ENCODE measurements at places on chromosomes 1 and 21.
A peak's percentile ranks its signal among the peaks of the same experiment; 100 is the strongest.

GRCh38 chr1:192809307-192810252 is 741 bp downstream of the RGS2 start:
- DNase-seq = no peak

DNA sequence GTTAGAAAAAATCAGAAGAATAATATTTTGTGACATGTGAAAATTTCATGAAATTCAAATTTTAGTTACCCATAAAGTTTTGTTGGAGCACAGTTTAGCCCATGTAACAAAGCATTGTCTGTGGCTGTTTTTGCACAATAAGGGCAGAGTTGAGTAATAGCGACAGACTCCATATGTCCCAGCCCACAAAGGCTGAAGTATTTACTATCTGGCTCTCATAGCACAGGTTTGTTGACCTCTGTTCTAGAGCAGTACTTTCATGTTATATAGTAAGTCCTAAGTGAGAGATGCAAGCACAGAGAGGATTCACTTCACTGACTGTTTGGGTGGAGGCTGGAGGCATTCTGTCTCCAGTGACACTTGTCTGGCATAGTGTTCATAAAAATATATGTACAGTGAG is 6.8 kb downstream of the LAMC1 start:
- DNase-seq = no peak

- no peak for DNase-seq
Measured at GRCh38 chr1:4328402-4329071, 325.9 kb upstream of the AJAP1 start.

DNA sequence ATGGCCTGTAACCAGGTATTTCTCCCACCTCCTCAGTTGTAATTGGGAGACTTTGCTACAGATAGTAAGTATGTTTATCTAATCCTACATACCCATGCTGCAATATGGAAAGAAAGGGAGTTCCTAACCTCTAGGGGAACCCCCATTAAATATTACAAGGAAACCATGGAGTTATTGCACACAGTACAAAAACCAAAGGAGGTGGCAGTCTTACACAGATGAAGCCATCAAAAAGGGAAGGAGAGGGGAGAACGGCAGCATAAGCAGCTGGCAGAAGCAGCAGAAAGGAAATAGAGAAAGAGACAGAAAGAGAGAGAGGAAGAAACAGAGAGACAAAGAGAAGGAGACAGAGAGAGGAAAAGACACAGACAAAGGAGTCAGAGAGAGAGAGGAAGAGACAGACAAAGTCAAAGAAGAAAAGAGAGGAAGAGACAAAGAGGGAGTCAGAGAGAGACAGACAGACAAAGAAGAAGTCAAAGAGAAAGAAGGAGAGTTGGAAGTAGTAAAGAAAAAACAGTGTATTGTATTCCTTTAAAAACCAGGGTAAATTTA is 142.9 kb downstream of the FASLG start:
- DNase-seq = no peak

- no peak for DNase-seq
Measured at GRCh38 chr1:64240206-64240605, 36.8 kb downstream of the UBE2U start.

GRCh38 chr1:162554258-162554657 is 7.3 kb upstream of the UAP1 start:
- no peak for DNase-seq

GRCh38 chr21:14383596-14384180 is 742 bp upstream of the HSPA13 start:
- DNase-seq = peak; percentile 56

GRCh38 chr1:76840278-76840677 is 27.0 kb upstream of the ST6GALNAC5 start:
- DNase-seq = no peak

DNA sequence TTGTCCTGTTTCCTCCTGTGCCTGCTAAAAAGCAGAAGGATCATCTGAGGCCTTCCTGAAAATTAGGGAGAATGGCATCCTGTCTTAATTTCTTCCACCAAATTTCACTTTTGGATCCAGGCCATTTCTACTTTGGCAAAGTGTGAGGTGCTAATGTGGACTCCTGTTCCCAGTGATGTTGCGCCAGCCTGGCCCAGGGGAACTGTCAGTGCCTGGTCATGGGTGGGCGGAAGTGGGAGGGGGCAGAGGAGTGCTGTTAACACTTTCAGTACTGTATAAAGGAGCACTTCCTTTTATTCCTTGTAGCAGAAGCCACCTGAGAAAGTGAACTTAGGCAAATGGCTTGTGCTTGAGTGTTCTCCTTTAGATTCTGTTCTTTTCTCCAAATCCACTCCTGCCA is 19.9 kb downstream of the ELAPOR1 start:
- peak; percentile 15 for DNase-seq

DNA sequence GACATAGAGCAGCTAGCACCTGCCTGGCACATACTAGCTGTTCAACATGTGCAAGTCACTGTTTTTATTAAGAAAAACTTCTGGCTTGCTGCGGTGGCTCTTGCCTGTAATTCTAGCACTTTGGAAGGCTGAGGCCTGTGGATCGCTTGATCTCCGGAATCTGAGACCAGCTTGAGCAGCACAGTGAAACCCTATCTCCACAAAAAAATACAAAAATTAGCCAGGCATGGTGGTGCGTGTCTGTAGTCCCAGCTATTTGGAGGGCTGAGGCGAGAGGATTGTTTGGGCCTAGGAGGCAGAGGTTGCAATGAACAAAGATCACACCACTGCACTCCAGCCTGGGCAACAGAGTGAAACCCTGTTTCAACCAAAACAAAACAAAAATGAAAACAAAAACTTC is 27.7 kb upstream of the C8B start:
- DNase-seq = no peak

DNA sequence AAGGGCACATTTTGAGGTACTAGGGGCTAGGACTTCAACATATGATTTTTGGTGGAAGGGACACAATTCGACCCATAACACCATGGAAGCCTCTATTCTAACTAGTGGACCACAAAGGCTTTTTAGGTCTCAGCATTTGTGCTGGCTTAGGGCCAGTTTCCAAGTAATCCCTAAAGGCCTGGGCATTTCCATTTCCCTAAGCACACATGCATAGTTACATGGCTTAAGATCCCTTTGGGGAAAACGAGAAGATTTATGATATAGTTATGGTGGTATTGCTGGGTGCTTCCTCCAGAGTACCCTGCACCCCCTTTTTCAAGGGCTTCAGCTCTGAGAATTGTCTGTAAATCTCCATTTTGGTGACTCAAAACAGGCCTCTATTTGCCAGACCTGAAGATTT is 28.2 kb upstream of the TMEM54 start:
- no peak for DNase-seq

GRCh38 chr1:37989361-37989930 is 376 bp downstream of the SF3A3 start:
- DNase-seq = peak; percentile 60

GRCh38 chr1:105072850-105073249 is 1323.2 kb downstream of the AMY1C start:
- no peak for DNase-seq

- no peak for DNase-seq
Measured at GRCh38 chr21:42830456-42831455, 48.6 kb downstream of the WDR4 start.

- DNase-seq = no peak
Measured at GRCh38 chr1:166840309-166841274, 1.3 kb downstream of the POGK start.

- DNase-seq = no peak
Measured at GRCh38 chr1:184708084-184708676, 46.5 kb downstream of the EDEM3 start.

- no peak for DNase-seq
Measured at GRCh38 chr1:55124470-55124869, 85.1 kb downstream of the PCSK9 start.

GRCh38 chr1:118322331-118322730 is 137.3 kb upstream of the SPAG17 start:
- no peak for DNase-seq

DNA sequence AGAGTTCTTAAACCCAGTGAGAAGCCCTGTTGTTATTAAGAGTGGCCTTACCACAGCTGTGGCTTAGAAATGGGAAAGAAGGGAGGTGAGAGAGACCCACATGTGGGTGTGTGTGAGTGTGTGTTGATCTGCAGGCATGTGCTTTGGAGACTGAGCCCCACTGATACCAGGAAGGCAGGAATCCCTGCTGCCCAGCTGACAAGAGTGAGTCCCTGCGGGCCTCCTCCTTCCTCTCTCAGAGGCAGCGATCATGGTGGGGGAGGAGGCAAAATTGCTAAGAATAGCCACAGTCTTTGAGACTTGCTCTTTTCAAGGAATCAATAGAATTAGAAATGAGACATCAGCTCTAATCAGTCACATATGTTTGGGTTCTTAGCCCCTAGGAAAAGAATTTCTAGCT is 87.0 kb upstream of the WARS2 start:
- no peak for DNase-seq

GRCh38 chr1:185864889-185865517 is 130.8 kb downstream of the HMCN1 start:
- DNase-seq = no peak

DNA sequence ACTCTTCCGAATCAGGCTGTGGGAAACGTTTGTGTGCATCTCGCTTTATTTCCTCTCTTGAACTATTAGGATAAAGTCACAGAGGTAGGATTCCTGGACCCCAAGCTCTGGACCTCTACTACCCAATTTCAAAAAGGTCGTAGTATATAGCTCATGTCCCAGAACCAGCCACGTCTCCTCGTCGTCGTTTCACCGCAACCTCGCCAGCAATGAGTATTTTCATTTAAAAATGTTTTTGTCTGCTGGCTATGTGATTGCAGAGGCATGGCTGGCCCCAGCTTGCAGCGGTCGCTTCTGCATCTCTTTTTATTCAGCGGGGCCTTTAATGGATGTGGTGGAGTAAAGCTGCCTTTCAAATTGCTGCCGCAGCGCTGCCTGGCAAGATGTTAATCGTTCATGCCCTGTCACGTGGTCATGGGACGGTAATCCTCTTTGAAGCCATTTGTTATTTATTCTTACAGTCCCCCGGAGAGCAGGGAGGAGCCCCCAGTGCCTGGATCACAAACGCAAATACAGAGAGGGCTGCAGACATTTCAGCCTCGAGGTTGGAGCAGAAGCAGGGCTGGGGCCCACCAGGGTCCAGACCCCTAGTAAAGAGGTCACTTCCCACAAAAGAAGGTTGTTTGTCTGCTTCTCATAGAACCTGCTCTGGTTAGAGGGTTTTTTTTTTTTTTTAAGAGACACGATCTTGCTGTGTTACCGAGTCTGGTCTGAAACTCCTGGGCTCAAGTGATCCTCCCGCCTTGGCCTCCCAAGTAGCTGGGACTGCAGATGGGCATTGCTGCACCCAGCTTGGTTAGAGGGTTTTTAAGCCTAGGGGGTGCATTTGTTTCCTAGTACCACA is 11.6 kb upstream of the NPHP4 start:
- no peak for DNase-seq

GRCh38 chr1:151516031-151516511 is 4.9 kb downstream of the CGN start:
- DNase-seq = no peak

- DNase-seq = no peak
Measured at GRCh38 chr1:208237241-208237640, 6.9 kb downstream of the PLXNA2 start.

Data from CD4-positive, CD25-positive, alpha-beta regulatory T cell (primary cell).